RPMI8226 (cell line): ENCODE measurements at places on chromosomes 16 and 17.

DNA sequence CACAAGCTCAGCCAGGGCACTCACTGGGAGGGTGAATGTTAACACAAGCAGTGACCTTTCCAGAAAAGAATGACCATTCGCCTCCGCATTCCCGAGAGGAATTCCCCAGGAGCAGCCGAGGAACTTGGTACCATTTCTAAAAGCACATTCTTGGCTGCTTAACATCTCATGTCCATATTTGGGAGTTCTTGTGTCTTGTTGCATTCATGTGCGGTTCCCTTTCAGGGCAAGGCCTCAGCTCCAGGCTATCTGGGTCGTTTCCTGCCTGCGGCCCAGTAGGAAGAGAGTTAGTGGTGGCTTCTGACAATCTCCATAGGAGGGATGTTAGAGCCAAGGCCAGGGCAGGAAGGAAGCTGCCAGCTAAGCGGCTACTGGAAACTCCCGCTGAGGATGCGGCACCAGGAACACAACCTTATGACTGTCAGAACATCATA is 27.8 kb upstream of the MEAK7 start:
- no peak for DNase-seq

- DNase-seq, result no peak
Observed at GRCh38 chr17:72539981-72540897, 419.4 kb downstream of the SOX9 start.

DNA sequence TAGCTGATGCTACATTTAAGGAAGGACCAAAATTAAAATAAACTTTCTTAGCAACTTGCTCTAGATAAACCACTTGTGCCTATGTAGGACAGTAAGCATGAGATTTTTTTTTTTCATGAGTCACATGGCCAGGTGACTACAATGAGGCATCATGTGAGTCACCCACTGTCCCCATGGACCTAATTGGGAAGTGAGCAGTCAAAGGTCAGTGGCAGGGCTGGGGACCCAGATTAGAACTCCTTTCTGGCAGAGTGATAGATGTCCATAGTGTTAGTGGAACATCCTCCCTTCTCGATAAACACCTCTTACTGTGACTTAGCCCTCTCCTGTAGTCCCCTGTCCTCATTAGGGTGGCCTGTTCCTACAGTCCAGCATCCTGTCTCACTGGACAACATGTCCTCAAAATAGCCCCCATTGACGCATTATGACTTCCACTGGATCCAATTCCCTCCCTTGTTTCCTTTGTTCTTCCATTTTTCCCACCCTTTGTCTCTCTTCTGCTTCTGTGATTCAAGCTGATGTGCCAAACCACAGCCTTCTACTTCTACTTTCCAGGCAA is 12.4 kb downstream of the ITGB3 start:
- DNase-seq, result no peak

- no peak for DNase-seq
Observed at GRCh38 chr16:556474-557173, 3.6 kb upstream of the PRR35 start.

- DNase-seq, result no peak
Observed at GRCh38 chr16:70740914-70741782, 55.3 kb upstream of the MTSS2 start.

GRCh38 chr17:62912363-62912762 is 53.7 kb upstream of the TANC2 start:
- no peak for DNase-seq

DNA sequence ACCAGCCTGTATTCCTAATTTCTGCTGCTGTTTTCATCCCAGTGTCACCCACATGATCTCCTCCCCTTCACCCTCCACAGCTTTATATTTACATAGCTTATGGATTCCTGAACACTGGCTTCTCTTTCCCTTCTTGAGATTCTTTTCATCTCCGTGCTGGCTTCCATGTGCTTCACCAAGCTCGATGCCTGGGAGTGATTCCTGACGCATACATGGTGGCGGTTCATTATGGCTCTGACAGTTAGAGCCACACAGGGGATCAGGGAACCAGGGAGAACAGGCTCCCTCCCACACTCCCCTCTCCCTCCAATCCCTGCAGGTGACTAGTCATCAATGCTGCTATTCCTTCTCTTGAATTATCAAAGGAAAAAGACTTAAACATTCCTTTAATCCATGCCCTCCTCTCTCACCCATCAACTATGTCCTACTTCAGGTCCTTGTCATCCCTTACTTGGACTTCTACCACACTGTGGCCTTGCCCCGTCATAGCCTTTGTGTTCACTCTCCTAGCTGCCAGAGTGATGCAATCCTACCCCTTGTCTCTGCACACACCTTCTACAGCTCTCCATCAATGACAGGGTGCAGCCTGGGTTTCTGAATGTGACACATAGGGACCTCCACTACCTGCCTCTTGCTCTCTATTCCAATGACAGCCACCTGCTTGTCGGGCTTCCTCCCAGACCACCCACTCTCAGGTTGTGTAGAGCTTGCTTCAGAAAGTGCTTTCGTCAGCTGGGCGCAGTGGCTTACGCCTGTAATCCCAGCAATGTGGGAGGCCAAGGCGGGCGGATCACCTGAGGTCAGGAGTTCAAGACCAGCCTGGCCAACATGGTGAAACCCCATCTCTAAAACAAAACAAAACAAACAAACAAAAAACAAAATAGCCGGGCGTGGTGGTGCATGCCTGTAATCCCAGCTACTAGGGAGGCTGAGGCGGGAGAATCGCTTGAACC is 43.6 kb downstream of the MYH13 start:
- DNase-seq, result no peak

- DNase-seq, result peak; percentile 44
Observed at GRCh38 chr16:82229800-82230619, 60.0 kb upstream of the MPHOSPH6 start.

GRCh38 chr16:30565526-30565925 is 6.0 kb downstream of the ZNF688 start:
- no peak for DNase-seq

DNA sequence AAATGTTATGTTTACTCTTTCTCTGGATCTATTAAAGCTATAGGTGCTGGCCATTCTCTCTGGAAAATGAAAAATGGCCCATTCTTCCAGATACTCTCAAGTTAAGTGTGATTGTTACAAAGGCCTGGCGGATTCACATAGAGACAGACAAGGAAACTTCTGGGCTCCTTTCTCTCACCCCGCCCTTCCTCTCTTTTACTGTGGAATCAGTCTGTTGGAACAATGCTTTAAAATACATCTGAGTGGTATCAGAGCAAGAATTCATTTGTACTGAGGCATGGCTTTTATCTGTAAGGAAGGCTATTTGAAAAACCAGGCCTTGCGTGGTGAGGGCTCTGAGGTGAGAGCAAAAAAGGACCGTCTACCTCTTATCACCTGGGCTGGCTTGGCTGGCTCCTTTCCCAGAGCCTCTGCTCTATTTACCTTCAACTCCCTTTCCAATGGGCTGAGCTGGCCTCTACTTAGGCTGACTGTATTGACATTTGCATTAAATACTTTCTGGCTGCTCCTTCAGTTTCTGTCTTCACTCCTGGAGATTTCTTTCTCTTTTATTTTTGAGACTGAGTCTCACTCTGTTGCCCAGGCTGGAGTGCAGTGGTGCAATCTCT is 274.0 kb downstream of the PHKB start:
- DNase-seq, result no peak

- DNase-seq, result no peak
Observed at GRCh38 chr17:58506354-58507080, 7.9 kb downstream of the MTMR4 start.

- DNase-seq, result peak; percentile 56
Observed at GRCh38 chr16:85465328-85466303, 147.5 kb upstream of the GSE1 start.

DNA sequence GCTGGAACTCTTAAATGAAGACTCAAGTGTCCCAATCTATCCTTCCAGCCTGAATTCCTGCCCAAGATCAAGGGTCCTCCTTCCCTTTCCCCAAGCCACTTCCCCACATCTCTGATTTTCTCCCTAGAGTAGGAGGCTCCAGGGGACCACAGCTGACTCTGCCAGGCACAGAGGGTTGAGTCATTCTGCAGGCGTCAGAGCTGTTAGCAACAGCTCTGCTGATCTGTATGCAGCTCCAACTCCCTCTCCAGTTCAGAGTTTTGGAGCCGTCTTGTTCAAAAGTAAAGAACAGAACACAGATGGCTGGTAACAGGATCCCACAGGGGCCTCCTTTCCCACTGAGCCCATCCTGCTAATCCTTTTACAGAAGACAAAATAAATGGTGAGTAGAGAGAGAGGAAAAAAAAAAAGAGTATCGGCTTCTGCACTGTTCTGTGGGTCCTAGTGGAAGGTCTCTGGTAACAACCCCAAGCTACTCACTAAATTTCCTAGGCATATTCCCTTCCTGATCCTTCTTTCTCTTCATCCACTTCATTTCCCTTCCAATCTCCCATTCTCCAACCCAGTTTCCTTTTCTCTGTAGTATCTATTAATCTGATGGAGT is 13.4 kb upstream of the TAOK1 start:
- no peak for DNase-seq

GRCh38 chr16:53953336-53953735 is 249.4 kb downstream of the FTO start:
- no peak for DNase-seq

DNA sequence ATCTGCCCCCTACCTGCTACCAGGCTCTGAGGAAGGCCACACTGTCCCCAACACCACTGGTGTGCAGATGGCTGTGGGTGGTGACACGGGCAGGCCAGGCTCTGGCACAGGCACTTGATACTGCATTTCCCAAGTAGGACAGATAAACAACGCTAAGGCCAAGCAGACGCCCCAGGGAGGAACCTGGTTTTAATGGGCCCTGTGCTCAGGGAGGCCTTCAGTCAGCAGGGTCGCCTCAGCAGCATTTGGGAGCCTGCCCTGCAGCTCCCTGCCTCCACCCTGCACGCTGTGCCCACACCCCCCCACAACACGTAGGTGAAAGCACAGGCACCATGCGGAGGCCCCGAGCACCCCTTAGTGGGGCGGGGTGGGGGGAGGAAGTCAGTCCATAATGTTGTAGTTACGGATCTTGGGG is 3.3 kb upstream of the FASN start:
- no peak for DNase-seq

DNA sequence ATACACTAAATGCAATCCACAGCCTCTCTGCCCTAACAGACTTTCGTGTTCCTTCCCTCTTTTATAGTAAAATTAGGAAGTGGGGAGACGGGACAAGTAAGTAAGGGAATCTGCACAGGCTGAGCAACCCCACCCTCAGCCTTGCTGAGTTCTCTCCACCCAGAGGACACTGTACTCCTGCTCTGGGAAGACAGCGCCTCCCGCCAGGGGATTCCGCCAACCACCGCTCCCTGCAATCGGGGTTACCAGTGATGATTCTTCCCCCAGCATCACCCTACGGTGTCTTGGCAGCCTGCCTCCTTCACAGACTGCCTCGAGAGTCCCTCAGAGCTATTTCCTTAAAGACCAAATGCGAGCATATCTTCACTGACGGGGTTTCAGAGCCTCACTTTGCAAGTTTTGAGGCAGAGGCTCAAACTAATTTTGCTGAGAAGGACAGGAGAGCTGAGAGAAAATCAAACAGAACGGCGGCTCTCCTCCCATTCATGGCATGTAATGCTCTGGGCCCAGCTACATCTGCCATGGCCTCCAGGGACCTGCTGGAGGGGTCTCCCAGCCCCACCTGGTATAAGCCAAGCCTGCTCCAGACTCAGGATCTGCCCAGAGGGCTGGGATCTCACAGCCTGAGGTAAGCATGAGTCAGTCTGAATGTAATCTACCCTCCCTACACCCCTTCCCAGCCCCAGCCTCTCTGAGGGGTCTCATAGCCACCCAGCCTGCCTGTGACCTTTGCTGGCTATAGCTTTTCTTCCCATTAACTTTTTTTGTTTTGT is 22.7 kb upstream of the ASGR2 start:
- peak; percentile 15 for DNase-seq

DNA sequence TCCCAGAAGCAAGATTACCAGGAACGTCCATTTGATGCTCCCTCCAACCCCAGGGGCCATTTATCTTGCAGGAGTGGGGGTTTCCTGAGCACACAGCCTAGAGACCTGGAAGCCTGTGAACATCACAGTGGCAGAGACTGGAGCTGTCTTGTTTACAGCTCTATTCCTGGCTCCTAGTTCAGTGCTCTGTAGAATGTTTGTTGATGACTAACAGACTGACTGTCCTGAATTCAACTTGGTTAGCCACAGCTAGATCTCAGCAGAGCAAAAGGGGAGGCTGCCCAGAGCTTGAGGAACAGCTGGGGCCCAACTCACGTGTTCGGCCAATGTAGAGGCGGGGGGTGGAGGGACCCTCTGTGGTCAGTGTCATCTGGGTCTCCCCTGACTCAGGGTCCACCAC is 6.6 kb downstream of the ERN2 start:
- no peak for DNase-seq

DNA sequence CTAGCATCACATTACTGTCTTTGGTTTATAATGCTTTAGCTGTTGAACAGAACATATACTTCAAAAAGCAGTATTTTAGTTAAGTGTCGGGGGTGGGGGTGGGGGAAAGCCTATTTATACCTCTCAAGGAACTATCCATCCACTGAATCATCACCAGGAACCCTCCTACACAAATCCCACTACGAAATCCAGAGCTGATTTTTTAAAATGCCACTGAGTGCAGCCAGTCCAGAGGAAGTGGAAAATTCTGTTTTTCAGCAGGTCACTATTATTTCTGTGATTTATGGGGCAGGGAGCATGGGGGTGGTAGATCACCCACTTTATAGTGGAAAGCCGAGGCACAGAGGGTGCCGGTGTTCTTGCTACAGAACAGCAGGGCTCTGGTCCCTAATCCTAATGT is 284.1 kb downstream of the SOX9 start:
- DNase-seq, result no peak

DNA sequence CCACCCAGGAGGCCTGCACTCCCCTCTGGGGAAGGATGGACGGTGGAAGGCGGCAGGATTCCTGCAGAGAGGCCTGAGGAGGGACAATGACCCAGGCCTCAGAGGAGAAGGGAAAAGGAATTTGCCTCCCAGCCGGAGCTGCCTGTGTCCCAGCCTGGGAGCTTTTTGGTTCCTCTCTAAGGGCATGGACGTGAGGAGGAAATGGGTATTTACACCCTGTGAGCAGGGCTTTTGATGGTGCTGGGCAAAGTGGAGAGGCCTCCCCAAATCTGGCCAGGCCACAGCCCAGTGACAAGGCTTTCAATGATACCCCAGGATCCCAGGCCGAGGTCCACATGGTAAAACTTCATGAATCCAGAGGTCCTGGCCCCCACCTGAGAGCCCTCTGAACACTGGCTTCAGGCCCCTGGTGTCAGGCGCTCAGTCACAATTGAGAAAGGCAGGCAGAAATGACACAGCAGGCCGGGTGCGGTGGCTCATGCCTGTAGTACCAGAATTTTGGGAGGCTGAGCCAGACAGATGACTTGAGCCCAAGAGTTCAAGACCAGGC is 56.0 kb upstream of the DOC2B start:
- no peak for DNase-seq

DNA sequence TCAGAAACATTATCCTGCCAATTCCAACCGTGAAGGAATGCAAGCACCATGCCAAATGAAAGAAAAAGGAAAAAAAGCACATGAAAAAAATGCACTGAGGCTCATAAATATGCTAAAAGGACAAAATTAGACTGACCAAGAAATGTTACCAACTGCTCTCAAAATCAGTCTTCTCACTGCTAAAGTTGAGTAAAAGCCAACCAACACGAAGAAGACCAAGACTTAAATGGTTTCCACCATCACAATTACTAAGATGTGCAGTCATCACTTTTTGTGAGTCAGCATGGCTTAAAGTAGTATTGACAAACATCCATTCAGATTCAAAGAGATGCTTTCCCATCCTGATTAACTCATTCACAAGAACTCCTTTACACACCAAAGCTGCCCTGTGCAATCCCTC is 16.4 kb downstream of the CDYL2 start:
- no peak for DNase-seq

GRCh38 chr17:2828397-2829038 is 32.3 kb downstream of the RAP1GAP2 start:
- peak; percentile 81 for DNase-seq

- no peak for DNase-seq
Observed at GRCh38 chr16:85767531-85767930, 16.6 kb upstream of the C16orf74 start.

- no peak for DNase-seq
Observed at GRCh38 chr16:86281421-86281820, 228.9 kb upstream of the FOXF1 start.
